T-helper 22 cell (primary cell): ENCODE measurements at places on chromosomes 16 and 17.
A peak's percentile ranks its signal among the peaks of the same experiment; 100 is the strongest.

- DNase-seq: no peak
These were observed 536 bp downstream of the SLC38A10 start for GRCh38 chr17:81294512-81295030.

DNA sequence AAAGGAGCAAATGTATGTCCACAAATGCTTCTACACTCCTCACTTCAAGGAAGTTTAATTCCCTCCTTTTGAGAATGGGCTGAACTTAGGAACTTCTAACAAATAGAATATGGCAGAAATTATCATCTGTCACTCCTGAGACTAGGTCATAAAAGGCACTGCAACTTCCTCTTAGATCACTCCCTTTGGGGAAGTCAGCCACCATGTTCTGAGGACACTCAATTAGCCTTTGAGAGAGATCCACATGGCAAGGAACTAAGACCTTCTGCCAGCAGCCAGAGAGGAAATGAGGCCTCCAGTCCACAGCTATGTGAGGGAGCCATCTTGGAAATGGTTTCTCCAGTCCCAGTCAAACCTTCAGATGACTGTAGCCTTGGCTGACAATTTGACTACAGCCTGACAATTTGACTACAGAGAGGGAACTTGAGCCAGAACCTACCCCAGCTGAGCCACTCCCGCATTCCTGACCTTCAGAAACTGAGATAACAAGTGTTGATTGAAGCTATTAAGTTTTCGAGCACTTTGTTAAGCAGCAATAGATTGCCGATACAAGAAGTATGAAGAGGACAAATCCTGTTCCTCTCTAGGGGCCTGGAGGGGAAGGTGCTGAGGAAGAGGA lies 113.4 kb upstream of the SEC14L1 start:
- no peak for DNase-seq

GRCh38 chr17:73274490-73274889 lies 12.8 kb upstream of the CPSF4L start:
- no peak for DNase-seq

DNA sequence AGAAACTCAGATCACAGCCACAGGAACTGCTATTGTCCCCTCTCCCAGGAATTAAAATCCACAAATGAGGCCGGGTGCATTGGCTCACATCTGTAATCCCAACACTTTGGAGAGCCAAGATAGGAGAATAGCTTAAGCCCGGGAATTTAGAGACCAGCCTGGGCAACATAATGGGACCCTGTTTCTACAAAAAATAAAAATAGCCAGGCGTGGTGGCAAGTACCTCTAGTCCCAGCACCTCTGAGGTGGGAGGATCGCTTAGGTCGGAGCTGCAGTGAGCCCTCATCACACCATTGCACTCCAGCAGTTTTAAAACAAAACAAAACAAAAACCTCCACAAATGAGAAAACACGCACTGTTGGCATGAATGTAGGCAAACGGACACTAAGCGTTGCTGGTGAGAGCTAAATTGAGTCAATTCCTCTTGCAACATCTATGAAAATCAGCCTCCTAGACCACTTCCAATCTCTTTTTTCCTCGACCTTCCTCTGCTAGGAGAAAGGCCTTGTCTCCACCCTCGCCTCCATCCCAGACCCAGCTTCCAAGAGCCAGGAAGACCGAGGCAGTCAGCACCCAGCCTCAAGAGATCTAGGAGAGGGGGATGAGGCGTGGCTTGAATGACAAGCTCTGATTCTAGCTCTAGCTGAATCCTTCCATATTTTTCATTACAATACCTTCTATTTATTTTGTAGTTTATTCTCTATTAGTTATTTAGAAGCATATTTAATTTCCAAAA lies 14.8 kb downstream of the TLE7 start:
- DNase-seq: no peak

DNA sequence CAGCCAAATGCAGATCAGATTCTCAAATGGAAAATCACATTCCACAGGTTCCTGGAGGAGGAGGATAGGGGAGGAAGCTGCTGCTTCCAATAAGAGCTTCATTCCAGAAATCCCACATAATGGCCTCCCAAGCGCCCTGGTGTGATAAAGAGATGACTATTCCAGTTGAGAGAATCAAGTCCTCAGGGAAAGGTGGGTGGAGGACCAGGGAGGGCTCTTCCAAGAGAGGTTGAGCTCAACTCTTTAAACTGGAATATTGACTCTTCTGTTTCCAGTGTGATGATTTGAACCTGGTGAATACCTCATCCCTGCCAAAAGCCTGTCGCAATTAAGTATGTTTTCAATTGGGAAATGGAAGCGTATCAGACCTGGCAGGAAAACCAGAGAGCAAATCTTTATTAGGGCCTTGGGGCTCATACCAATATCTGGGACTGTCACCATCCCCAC lies 81.4 kb upstream of the DYNLRB2 start:
- no peak for DNase-seq

GRCh38 chr17:77927777-77928518 lies 30.6 kb upstream of the TNRC6C start:
- no peak for DNase-seq

DNA sequence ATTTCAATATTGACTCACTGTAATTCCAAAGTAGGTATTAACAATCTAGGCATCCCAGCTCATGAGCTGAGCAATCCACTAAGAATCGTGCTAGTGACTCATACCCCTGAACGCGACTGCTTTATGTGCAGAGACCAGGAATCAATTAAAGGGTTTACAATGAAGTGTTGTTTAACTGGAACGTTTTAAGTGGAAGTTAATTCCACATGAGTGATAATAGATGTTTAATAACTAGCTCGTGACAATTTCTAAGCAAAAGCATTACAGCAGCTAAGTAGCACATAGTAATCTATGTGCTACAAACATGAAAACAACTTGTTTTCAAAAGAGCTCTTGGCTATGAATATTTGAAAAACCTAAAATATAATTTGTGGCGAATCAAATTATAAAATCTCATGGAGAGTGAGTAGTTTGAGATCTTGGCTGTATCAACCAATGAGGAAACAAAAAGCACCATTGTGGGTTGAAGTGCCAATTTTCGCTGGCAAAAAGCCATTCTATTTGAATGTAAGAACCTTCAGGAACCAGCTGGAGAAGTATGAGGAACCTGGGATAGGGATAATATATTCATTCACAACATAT lies 9.4 kb downstream of the GJC1 start:
- DNase-seq: no peak

GRCh38 chr17:30210366-30210765 lies 25.1 kb downstream of the SLC6A4 start:
- DNase-seq: no peak

GRCh38 chr17:1227917-1228780 lies 42.1 kb upstream of the BHLHA9 start:
- DNase-seq: peak; percentile 14

DNA sequence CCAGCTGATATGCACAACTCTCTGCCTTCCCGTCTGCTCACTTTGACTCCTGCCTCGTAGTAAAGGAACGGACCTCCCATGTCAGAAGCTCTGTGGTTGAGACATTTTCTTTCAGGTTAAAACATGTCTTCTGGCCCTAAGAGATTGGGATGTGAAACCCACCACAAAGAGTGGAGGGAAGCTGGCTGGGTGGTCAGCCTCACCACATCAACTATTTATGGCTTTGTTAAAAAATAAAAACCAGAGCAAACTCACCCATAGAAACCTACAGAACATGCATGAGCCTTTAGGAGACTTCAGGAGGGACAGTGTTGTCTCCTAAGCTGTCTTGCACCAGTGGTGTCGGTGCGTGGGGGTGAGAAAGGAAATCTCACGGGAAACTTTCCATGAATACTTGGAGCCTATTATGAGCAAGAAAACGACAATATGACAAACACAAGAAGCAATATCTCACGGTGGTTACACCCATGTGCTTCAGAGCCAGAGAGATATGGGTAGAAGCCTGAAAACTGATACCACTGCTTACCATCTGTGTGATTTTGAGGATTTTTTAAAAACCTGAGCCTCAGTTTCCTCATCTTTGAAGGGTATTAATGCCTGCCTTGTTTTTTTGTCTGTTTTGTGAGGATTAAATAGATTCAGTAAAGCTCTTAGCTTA lies 61.7 kb upstream of the XYLT1 start:
- no peak for DNase-seq

GRCh38 chr16:5216441-5217080 lies 119.0 kb upstream of the EEF2KMT start:
- no peak for DNase-seq

DNA sequence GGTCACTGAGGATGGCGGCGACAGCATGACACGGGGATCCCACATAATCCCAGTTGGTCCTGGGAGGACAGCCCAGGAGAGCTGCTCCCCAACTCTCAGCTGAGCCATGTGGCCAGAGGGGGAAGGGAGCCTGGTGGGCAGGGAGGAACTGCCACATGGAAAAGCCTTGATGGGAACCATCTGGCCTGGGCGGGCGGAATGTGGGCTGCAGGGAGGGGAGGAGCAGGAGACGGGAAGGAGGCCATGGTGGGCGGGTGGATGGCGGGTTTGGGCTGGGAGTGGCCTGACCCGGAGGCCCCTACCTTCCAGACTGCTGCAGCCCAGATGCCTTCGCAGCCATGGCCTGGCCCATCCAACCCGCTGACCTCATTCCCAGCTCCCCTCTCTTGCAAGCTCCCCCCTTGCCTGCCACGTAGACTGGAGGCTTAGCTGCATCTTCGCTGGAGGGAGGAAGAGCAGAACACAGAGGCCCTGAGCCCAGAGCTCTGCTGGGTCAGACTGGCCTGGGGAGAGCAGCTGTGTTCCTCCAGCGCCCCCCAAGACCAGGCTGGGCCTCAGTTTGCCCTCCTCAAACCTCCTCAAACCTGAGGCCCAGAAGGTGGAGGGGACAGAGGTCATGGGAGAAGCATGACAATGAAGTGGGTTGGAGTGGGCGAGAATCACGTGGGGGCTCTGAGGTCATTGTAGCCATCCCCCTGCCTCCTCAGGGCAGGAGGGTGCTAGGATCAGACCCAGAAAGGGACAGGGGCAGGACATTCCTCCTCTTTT lies 8.2 kb upstream of the COL1A1 start:
- DNase-seq: no peak

- DNase-seq: no peak
These were observed 226.7 kb upstream of the CDH13 start for GRCh38 chr16:82400046-82400445.

DNA sequence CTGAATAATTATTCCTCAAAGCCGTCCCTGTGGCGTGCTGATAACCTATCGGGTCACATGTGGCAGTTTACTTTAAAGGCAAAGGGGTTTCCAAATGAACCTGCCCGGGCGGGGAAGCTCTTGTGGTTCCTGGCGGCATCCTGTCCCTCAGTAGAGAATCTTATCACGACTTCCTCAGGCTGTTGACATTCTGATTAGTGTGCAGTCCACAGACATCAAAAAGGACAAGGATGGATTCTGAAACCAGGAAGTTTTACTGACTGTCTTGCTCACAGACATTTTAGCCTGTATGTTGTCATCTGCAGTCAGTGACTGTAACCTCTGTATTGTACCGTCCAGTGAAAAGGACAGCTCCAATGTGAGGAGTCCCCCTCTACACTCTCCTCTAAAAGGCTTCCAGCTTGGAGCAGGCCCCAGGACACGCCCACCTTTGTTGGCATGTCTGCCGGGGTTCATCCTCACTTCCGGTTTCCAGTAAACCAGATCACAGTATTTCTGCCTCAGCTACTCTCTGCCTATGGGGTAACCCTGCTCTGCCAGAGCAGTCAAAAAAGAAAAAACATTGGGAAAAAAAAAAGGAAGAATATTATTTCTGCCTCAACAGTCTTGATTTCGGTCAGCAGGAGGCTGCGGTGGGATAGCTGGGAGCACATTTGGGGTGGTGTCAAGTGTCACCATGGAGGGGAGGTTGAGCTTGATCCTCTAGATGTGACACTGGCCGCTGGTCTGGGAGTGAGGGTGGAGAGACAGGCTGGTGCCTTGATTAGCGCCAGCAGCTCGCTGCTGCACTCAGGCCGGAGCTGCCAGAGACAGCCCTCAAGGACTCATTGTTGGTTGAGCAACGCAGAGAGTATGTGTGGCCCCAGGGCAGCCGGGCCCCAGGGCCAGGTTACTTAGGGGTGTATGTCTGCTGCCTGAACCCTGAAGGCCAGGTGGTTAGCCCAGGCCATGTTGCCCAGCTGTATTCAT lies 89.0 kb upstream of the DNAH17 start:
- DNase-seq: peak; percentile 56

DNA sequence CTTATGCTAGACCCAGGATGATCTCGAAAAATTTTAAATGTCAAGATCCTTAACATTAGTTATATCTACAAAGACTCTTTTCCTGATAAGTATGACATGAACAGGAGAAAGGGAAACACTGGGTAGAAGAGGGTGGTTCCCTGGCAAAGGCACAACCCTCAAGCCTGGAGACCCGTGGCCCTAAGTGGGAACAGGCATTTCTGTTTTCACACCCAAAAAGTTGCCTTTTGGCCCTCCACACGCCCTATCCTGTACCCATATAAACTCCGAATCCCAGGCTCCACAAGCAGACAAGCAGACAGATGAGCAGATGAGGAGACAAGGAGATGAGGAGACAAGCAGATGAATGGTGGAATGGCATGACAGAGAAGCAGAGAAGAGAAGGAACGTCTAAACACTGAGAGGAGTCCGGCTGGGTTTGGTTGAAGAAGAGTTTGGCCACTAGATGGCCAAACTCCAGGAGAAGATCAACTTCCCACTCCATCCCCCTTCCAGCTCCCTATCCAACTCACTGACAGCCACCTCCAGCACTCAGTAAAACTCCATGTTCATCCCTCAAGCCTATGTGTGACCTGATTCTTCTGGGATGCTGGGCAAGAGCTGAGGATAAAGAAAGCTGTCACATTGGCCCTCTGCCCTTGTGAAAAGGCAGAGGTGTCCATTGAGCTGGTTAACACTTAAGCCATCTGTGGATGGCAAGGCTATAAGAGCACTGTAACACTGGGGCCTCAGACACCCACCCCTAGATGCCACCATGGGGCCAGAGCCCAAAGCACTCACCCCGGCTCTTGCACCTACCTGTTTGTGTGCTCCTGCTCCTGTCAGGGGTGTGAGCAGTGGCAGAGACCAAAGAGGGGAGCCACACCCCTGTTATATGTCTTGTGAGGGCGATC lies 139.6 kb upstream of the FAM20A start:
- DNase-seq: no peak
